ENCODE measurements at places on chromosomes 4 and X.

GRCh38 chr4:56067826-56068225, 119.1 kb downstream of the CEP135 start:
- DNase-seq, result no peak

DNA sequence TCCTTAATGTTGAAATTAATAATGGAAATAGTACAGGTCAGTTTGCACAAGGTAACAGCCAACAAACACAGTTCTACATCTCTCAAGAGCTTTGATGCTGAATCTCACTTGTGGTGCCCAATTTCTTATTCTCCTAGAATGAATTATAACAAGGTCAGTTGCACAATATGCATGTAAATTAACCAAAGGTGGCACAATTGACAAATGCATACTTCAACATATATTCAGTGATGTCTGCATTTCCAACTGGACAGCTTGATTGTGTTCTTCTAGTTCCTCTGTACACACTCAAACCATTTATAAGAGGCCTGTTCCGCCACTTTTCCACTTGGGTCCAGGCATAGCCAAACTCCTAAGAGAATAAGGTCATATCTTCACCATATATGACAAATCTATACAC, 210.3 kb upstream of the EPHA5 start:
- DNase-seq, result no peak

DNA sequence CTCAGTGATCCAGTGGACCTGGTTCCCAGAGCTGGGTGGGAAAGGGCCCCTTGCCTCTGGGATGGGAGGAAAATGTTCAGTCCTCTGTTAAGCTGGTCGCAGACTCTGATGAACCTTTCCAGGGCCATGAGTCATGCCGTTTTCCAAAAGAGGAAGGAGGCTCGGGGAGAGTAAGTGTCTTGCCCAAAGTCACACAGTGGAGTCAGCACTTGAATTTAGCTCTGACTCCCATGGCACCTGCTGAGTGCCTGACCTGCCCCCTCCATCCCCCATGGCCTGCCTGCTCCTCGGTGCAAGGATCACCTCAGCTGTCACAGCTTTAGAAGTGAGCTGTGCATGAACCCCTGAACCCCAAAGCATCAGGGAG, 14.0 kb upstream of the KIAA0232 start:
- no peak for DNase-seq

DNA sequence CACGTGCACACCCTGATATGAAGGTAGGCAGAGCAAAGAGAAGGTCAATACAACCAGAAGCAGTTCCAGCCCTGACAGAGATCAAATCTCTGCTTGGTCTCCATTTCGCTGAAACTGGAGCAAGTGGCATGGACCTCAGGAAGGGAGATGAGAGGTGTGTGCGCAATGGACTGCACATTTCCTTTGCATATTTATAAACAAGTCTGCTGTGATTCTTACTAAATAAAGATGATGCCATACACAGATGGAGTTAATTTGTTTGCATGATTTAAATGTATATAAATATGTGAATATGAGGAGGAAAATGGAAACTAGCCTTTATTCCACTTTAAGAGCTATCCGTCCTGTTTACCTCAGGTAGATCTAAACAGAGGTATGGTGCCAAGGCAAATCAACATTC, 2.1 kb upstream of the SCRG1 start:
- DNase-seq, result no peak

DNA sequence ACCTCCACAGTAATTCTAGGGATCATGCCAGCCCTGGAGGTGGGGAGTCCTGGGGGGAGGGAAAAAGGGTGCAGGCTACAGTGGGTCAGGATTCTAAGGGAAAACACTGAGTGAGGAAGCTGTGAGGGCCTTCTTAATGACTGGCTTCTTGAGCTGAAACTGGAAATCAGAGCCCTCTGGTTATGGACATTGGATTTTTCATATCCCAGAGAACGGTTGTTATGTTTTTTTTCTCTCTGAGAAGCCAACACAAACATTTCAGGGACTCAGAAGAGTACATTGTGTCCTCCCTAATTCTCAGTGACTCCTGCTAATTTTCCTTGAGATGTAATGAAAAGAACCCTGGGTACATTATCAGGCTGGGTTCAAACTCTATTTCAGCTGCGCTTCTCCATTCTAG, 162.4 kb upstream of the PRDX4 start:
- no peak for DNase-seq

- DNase-seq, result no peak
These were observed 26.4 kb downstream of the MTMR1 start for GRCh38 chrX:150719621-150720020.

- DNase-seq, result no peak
These were observed 45.6 kb downstream of the RFC1 start for GRCh38 chr4:39320381-39321115.

DNA sequence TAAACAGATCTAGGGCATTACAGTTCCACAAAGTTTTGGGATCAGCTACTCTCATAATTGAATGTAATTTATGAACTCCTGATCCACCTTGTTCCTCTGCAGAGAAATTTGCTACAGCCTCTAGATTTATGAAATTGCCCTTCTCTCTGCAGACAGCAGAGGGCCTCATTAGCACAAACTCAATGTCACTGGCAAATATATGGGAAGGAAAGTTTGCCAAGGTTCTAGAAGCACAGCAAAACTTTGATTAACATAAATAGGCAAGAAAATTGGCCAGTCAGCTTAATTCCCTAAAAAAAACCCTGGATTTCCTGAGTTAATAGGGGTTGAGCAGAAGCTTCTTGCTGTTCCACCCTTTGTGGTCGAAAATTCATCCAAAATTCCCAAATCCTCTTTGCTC, 31.5 kb downstream of the PRPS1 start:
- peak; percentile 38 for DNase-seq

- DNase-seq, result no peak
These were observed 219.0 kb upstream of the GATB start for GRCh38 chr4:151979819-151980218.

DNA sequence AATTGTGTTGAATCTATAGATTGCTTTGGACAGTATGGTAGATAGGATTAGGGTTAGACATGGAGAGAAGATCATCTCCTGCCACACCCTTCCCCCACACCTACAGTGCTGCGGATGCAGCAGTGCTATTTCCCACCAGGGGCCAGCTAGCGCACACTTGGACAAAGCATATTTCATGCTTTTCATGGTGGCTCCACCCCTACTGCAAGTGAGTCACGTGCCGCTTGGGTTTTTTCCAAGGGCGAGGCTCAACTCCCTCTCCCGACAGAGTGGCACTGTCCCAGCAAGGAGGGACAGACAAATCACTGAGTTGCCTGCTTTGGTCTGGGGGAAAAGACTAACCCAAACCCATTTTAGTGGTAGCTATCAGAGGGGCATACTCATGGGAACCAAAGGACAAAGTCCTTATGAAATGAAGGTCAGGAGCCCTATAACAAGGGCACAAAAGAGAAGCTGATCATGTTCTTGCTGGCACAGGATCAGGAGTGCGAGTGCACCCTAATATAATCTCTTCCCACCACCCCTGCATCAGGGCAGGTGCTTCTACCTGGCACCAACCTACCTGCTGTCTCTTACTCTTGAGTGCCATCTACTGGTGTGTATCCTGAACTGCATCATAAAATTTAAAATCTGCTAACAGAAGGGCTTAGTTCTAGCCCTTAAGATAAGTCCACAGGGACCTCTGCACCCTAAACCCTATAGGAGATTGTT, 55.1 kb upstream of the PGAM4 start:
- DNase-seq, result peak; percentile 65

- no peak for DNase-seq
These were observed 18.3 kb upstream of the PGRMC2 start for GRCh38 chr4:128305942-128306341.

- DNase-seq, result peak; percentile 87
These were observed at the start of gene GRIA2 for GRCh38 chr4:157220371-157220881. Gene GRIA2 (plus strand): TSS chr4:157220728. CDS start chr4:157221043, 315 bp downstream.

- no peak for DNase-seq
These were observed 1026.2 kb downstream of the DMD start for GRCh38 chrX:32185160-32185559.

- no peak for DNase-seq
These were observed 89.3 kb downstream of the FHDC1 start for GRCh38 chr4:153025406-153025805.

GRCh38 chr4:140640150-140640748, 71.5 kb upstream of the UCP1 start:
- DNase-seq, result no peak

DNA sequence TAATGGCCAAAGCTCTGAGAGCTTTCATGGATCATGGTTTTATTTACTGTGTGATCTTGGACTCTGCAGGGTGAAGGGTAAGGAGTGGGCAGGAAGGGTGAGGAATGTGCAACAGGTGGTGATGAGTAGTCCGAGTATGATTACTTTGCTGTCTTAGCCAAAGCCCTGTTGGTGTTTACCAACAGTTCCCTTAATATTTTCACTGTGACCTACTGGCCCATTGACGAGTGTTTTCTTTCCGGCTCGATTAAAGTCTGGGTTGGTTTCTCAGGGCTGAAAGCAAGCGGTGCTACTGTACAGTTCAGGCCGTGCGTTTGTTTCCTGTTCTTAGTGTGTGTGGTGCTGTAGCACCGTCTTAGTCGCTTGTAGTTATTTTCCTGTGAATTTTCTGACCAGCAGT, 2.6 kb downstream of the ARHGAP24 start:
- no peak for DNase-seq

- peak; percentile 54 for DNase-seq
These were observed 46.9 kb upstream of the SLC25A4 start for GRCh38 chr4:185096032-185096653.

- no peak for DNase-seq
These were observed 472.2 kb downstream of the PCDH7 start for GRCh38 chr4:31192341-31192740.

DNA sequence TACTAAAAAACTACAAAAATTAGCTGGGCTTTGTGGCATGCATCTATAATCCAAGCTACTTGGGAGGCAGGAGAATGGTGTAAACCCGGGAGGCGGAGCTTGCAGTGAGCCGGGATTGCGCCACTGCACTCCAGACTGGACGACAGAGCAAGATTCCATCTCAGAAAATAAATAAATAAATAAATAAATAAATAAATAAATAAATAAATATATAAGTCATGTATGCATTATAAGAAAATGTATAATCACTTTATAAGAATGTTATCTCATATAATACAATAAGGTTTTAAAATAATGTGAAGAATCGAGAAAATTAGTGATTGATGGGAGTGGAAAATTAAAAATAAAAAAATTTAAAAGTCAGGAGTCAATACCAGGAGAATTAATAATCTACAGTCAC, 127.5 kb downstream of the GALNTL6 start:
- no peak for DNase-seq

- peak; percentile 20 for DNase-seq
These were observed 57.6 kb downstream of the CCDC160 start for GRCh38 chrX:134294548-134294947.

- DNase-seq, result no peak
These were observed 210.7 kb downstream of the PPP1R2C start for GRCh38 chrX:42567268-42567667.

DNA sequence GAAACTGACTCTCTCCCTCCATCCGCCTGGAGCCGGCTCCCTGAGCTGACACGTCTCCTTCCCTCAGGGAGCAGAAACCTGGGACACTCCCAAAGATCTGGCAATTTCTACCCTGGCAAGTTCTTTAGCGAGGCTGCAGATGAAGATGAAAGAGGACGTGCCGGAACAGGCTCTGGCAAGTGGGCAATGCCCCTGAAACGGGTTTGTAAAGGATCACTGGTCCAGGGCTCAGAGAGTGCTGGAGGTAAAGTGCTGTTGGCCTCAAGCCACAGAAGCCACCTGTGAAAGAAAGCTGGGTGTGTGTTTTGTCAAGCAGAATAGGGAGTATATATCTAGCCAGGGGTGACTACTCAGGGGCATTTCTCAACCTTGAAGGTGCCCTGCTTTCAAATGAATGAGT, 131.4 kb upstream of the ATP6AP2 start:
- DNase-seq, result no peak

- DNase-seq, result no peak
These were observed 26.7 kb downstream of the PHKA1 start for GRCh38 chrX:72687396-72687795.

GRCh38 chrX:72373136-72373535, 67.4 kb upstream of the CITED1 start:
- no peak for DNase-seq

DNA sequence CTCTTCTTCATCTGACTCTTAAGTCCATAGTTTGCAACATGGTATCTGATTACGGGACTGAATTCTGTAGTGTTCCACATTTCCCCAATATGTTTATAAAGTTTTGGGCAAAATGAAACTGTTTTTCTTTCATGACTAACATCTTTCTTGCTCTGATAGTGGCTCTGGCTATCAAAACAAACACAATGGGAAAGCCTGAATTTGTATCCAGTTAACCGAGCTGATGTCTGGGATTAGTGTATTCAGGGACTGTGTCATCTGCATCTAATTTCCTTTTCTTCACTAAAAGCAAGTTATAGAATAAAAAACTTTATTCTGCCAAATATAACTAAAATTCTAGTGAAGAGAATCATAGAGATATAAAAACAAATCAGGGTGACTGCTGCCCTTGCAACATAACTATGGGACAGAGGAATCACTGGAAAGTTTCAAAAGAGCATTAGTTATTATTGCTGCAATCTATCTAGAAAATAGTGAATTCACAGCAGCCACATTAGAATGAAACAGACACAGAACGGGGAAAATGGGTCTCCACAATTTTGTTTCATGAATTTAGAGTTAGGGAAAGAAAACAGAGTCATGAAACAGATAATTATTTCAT, 61.3 kb downstream of the ANTXR2 start:
- DNase-seq, result no peak

DNA sequence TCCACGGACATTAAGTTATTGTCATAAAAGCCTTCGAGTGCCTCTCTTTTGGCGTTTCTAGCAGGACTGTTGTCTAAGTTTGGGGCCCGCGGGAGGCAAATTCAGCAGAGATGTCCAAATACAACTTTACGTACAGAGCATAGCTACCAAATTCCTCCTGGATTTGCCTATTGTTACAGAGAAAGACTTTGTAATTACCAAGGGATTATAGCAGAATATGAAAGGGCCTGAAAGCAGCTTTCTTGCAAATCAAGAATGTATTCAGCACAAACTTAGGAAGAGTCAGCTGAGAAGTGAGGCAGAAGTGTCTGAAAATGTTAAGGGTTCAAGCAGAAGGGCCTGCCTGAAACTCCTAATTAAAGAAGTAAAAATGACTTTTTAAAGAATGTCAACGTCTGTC, 1053.5 kb upstream of the TENM3 start:
- no peak for DNase-seq

DNA sequence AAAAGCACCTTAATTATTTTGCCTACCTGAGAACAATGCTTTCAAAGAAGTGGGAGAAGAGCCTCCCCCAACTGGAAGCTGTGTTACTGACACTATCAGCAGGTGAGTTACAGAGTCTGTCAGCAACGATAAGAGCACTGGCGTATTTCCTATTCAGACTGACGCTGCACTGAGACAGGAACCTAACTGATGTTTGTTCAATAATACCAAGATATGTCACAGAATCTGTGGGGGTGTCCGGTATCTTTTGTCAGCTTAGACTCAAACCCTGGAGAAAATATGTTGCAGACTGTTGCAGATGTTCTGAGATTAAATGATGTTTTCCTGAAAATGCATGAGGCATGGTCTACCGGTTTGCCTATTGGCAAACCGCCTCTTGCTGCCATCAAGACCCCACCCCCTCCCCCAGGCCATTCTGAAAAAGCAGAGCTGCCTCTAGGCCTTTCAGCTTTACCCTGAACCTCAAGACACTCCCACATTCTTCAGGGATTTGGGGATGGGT, 115.2 kb upstream of the KIT start:
- DNase-seq, result peak; percentile 36

Data from H7 (cell line).